NCI-H187 treated with DMSO at 0.1 percent for 48 hours (cell line): ENCODE measurements at places on chromosomes 4 and X.

DNA sequence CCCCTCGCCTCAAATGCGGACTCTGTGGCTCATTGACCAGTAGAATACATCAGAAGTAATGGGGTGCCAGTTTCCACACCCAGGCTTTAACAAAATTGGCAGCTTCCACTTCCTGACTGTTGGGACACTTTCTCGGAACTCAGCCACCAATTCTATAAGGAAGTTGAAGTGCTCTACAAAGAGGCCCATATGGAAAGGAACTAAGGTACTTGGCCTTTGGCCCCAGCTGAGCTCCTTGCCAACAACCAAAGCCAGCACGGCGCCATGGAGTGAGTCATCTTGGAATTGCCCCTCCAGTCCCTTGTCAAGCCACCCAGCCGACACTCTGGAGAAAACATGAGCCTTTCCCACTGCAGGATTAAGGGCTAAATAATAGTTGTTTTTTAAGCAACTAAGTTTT is 262.2 kb upstream of the INTU start:
- DNase-seq, result no peak

GRCh38 chr4:23884261-23884660 is 5.6 kb downstream of the PPARGC1A start:
- no peak for DNase-seq

DNA sequence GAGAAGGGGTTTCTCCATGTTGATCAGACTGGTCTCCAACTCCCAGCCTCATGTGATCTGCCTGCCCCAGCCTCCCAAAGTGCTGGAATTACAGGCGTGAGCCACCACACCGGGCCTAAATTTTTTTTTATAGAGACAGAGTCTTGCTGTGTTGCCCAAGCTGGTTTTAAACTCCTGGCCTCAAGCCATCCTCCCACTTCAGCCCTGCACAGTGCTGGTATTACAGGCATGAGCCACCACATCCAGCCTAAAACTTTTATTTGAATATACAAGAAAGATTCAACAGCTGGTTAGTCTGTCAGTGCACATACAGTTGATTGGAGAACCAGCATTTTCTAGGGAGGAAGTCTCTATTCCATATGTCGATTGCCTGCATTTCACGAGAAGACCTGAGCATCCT is 91.2 kb downstream of the LRP2BP start:
- no peak for DNase-seq

GRCh38 chrX:136731207-136731782 is 49.4 kb downstream of the ARHGEF6 start:
- no peak for DNase-seq

DNA sequence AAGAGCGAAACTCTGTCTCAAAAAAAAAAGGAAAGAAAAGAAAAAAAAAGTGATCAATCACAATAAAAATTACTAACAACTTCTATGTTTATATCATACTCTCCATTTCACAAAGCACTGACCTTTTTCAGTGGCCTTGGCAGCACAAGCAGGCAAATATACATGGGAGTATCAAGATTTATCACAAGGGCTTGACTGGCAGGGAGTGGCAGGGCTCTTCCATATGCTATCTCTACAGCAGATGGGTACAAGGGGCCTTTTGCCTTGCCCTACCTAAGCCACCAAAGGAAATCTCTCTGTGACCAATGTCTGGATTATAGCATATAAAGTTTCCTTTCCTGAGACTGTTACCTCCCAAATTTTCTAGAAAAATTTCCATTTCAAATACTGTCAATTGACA is 24.4 kb downstream of the TSPAN5 start:
- DNase-seq, result no peak

DNA sequence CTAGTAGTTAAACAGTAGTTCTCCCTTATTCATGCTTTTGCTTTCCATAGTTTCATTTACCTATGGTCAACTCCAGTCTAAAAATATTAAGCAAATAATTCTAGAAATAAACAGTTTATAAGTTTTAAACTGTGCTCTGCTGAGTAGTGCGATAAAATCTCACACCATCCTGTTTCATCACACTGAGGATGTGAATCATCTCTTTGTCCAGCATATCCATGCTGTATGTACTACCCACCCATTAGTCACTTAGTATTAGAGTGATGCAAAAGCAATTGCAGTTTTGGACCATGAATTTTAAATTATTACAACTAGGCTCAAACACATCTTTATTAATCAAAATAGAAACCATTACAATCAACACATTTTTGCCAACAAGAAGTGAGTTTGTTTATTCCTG is 187.4 kb downstream of the TEX13C start:
- no peak for DNase-seq
